T-cell (primary cell): ENCODE measurements at places on chromosomes 3 and 15.

GRCh38 chr15:97688177-97688576, 272.3 kb upstream of the ARRDC4 start:
- DNase-seq = no peak

GRCh38 chr3:98962951-98963350, 61.5 kb upstream of the DCBLD2 start:
- DNase-seq = no peak

DNA sequence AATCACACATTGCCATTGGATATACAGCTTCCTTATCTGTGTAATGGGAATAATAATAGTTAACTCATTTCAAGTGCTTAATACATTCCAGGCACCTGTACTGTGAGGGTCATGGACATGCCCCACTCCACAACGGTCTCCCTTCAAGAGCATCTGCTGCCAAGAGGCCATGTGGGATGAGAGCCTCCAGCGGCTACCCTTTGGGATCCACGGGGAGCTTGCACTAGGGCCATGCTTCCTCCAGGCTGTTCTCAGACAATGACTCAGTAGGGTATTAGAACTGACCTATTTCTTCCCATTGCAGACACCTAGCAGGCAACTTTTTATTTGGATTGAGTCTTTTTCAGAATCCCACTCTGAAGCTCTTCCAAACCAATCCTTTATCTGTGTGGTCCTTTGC, 1078.9 kb downstream of the TUSC7 start:
- DNase-seq = no peak

DNA sequence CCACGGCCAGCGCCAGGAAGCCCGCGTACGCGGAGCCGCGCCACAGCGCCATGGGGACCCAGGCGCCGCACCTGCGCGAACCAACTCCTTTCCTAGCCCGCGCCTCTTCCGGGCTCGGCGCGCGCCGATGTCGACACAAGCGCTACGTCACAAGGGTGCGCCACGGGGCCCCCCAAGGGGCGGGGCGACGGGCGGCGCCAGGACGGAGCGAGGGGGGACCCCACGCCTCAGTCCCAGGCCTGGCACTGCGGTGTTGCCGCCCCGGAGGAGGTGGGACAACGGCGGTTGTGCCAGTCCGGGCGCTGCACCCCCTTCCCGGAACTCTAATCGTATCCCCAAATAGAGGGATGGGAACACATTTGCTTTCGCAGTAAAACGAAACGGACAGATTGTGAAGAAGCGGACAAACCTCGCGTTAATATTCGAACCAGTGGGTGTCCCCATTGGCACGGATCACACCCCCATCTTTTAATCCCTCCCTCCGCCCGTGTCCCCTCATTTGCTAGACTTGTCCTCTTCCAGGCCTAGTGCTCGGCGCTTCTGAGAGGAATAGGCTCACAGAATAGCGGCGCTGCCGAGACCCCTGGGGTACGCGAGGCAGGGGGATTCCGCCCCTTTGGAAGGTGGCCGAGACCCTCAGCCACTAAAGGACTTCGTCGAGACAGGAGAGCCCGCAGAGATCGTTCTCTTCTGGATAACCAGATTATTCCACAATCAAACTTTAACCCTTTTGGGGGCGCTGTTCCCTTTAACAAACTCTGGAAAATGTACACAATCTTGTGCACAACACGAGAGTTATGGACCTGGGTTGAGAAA, at the start of gene ADPGK:
Gene ADPGK, minus strand, starts transcription at position 119 of the 816 bp plus-strand sequence. Its CDS starts 67 bp downstream, at position 52.
- DNase-seq = peak; percentile 95

DNA sequence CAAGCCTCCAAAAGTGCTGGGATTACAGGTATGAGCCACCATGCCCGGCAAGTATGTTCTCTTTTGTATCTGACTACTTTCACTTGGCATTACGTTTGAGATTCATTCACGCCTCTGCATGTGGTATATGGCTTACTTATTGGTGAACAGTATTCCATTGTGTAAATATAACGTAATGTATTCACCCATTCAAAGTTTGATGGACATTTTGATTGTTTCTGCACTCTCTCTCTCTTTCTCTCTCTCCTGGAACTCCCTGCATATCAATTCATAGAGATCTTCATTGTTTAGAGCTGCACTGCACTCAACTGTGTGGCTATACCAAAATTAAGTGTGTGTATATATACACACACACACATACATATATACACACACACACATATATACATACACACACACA, 30.4 kb downstream of the SPPL2A start:
- DNase-seq = no peak

DNA sequence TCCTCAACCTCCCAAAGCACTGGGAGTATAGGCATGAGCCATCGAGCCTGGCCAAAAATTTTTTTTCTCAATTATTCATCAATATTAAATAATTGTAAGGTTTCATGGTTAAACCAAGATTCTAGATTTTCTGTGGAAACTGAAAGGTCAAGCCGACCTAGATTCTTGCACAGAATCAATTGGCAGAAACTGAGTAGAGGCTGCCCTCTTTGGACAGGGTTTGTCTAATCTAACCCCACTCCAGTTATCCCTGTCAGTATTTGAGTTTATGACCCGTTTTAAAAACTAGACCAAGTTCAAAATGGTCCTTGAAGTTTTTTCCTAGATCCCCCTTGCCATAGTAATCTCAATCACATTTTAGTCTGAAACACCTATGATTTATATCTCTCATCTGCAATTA, 8.6 kb upstream of the ADAM10 start:
- no peak for DNase-seq

- DNase-seq = no peak
Measured at GRCh38 chr3:149089395-149089794, 3.1 kb upstream of the HLTF start.

GRCh38 chr3:87375231-87375682, 98.9 kb upstream of the POU1F1 start:
- DNase-seq = no peak

- no peak for DNase-seq
Measured at GRCh38 chr3:35383216-35383615, 256.1 kb upstream of the ARPP21 start.

DNA sequence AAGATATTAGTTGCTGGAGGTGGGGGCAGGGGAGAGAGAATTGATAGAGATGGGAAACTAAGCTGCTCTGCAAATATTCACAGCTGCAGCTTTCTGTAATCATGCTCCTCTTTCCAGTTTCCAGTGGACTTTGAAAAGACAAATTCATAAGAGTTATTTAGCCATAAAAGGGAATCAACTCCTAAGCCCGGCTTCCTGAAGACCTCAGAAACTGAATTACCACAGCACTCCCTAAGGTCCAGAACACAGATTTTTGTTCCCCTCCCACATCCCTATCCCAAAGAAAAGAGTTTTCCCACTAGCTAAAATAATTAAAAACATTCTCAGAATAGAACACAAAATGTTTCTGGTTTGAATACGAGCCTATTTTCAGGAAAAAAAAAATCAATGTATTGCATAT, 871.8 kb upstream of the NR2F2 start:
- DNase-seq = no peak

DNA sequence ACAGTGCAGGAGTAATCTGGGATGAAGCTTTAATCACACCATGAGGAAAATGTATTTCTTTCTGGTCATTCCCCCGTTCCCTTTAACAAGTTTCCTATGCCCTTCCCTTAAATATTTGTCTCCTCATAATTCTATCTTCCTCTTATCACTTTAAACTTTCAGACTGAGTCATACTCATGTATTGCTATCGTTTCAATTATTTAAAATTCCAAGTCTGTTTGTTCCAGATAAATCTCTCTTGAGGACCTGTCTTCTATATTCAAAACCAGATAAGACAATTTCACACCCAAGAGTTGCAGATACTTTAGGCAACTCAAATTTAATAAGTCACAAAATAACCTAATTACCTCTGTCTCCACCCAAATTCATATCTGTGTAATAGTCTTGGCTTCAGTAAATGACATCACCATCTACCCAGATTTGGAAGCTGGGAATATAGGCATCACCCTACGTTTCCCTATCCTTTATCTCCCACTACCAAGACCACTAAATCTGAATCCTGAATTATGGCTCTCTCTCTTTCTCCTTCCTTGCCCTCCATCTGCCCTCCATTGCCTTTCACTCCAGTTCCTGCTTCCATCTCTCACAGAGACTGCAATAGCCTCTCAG, 220.1 kb downstream of the PYDC2 start:
- no peak for DNase-seq

DNA sequence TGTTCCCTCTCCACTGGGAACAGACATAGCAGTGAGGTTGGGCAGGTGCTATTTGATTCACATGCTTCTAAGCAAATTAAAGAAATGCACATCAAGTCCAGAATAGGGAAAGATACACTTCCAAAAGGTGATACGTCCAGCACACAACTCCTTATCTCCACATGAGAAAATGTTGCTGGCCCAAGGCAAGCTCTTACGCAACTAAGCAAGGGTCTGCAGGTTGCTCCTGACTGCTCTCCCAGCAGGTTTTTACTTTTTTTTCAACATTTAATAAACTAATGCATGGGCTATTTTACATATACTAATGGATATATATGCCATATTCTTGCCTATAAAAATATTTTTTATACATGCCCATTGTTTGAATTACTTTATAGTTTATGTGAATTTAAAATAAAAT, 818.5 kb upstream of the ROBO1 start:
- DNase-seq = no peak

DNA sequence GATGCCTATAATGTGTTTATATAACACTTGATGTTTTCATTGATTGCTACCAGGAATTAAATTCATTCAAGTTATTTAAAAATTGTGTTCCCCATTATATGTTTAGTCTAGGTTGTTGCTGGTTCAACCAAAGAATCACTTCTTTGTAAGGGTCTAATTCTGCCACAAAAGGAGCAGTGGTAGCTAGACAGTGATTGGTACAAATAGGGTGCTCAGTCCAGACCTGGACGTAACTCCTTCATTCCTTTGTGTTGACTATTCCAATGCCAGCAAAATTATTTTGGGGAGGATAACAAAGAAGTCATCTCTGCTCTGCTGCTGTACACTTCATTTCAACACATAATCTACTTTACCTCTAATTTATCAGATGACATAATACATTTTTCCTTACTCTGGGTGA, 1.2 kb downstream of the CHMP2B start:
- no peak for DNase-seq

GRCh38 chr3:66836363-66837152, 161.5 kb upstream of the KBTBD8 start:
- no peak for DNase-seq

GRCh38 chr3:184598574-184598927, 37.0 kb downstream of the EPHB3 start:
- DNase-seq = no peak

DNA sequence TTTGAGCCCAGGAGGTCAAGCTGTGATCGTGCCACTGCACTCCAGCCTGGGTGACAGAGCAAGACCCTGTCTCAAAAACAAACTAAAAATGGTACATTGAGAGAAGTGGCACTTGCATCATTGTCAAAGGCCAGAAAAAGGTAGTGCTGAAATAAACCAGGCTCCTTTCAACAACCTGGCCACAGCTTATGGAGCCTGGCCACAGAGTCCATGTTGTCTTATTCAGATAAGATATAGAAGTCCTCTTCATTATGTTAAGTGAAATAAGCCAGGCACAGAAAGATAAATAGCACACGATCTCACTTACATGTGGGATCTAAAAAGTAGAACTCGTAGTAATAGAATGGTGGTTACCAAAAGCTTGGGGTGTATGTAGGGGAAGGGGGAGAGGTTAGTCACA, 34.8 kb downstream of the EMC4 start:
- DNase-seq = no peak

DNA sequence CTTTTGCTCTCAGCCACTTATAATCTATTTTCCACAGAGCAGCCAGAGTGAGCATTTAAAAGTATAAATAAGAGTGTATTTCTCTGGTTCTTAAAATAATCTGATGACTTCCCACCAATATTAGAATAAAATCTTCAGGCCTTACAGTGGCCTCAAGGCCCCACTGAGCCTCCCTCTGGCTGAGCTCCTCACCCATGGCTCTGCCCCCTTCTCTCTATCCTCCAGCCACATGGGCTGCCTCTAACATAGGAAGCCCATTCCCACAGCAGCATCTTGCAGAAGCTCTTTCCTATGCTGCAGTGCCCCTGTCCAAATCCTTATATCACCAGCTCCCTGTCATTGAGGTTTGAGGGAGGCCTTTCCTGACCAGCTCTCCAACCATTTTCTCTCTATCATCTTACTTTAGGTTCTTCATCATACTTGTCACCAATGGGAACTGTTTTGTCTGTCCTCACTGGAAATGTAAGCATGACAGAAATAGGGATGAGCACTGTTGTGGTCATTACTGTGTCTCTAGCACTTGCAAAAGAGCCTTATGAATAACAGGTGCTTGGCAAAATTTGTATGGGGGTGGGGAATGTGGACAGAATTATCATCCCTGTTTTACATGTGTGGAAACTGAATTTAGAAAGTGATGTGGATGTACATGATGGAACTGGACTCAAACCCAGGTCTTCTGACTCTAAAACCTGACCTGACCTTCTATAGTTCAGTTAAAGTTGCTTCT, 250.6 kb downstream of the NR1D2 start:
- no peak for DNase-seq

DNA sequence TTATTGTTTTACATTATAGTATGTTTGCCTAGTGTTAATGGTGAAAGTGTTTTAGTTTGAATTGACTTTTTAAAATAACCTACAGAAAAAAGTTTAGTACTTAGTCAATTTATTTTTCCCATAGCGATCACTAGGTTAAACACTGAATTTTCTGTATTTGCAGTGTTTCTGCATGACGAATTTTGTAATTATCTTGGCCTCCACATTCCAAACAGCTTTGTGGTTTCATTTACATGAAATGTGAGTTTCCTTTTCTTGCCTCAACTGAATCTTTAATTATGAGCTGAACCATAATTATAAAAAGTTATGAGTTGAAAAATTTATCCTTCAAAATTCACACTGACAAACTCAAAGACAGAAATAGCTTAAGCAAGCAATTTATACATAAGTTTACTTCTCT, 235.5 kb downstream of the CTNNB1 start:
- DNase-seq = no peak

DNA sequence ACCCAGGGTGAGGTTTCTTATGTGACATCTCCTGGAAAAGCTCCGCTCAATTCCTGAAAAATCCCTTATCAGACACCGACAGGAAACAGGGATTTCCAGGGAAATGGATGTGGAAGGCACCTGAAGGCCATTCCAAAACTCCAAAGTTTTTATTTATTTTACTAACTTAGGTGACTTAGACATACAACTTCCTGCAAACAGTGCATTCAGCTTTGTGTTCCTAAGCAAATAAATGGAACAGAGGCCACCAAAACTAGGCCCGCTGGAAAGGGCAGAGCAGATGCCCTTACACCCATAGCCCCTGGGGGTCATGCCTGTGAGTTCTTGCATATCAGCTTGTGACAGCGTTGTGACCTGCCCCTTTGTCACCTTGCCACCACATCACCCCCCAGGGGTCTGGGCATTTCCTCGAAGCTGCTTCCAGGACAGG, 239.4 kb downstream of the XXYLT1 start:
- no peak for DNase-seq

DNA sequence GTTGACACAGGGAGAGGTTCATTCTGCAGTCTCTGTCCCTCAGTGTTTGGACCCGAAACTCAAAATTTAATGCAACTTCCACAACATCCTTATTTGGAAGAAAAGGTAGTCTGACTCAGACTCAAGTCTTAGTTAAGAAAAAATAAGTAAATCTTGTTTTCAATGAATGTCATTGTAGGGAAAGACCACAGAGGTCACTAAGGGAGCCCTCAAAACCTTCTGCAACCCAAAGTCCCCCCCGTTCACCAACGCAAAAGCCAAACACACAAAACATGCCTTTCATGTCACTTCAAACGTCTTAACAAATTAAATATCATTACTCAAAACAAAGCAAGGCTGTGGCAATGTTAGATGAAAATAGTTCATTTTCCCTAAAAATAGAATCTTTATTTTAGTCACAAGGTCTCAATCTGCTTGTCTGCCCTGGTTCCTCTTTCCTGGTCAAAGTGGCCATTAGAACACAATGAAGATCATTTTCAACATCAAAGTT, 20.9 kb upstream of the SSUH2 start:
- DNase-seq = no peak

- DNase-seq = no peak
Measured at GRCh38 chr3:71211083-71211482, 372.4 kb downstream of the FOXP1 start.
